Epithelial cell of alveolus of lung (primary cell): ENCODE measurements at places on chromosomes 5 and 9. TPM values are rescaled to one million over a fixed set of nuclear protein-coding genes. Genes with fewer than 3 reads are reported as not detected.

The ARHGEF28 gene
- total RNA-seq: 2.1 and 9.1 TPM in 2 replicates

The TESK1 gene
- total RNA-seq: 11.9 and 13.4 TPM in 2 replicates

The HK3 gene
- not detected in 2 replicates for total RNA-seq

The CER1 gene
- not detected in 2 replicates for total RNA-seq

The CCDC192 gene
- total RNA-seq: not detected in 2 replicates

The SLC27A6 gene
- total RNA-seq: 1.6 and 1.8 TPM in 2 replicates

The C9orf153 gene
- total RNA-seq: not detected in 2 replicates

The GBGT1 gene
- total RNA-seq: 5.7 and 15.4 TPM in 2 replicates

The PLAC8L1 gene
- not detected in 2 replicates for total RNA-seq

The FAM170A gene
- not detected in 2 replicates for total RNA-seq
